Activated CD4-positive, alpha-beta T cell treated with anti-CD3 and anti-CD28 coated beads for 4 hours (primary cell): ENCODE measurements at places on chromosomes 7 and 10.
A peak's percentile ranks its signal among the peaks of the same experiment; 100 is the strongest.

GRCh38 chr10:84424731-84425167 lies 96.4 kb downstream of the CCSER2 start:
- no peak for DNase-seq

DNA sequence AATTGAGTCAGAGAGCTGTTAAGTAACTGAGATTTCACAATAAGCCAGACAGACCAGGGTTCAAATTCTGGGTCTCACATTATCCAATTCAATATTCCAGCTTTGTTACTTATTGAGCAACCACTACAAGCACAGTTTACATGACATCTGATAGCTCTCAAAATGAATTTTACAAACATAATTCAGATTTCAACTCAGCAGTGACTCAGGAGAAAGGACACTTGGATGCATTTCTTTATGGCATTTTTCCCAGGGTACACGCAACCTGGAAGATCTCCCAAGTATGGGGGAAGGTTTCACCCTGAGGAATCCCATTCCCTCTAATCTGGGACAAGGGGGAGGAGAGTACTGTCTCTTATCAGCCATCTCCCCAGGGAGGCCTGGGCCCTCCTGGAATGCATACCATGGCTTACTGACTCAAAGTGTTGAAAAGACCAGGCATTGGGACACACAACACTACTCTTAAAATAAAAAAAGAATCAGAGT lies 102.4 kb downstream of the CFTR start:
- no peak for DNase-seq

DNA sequence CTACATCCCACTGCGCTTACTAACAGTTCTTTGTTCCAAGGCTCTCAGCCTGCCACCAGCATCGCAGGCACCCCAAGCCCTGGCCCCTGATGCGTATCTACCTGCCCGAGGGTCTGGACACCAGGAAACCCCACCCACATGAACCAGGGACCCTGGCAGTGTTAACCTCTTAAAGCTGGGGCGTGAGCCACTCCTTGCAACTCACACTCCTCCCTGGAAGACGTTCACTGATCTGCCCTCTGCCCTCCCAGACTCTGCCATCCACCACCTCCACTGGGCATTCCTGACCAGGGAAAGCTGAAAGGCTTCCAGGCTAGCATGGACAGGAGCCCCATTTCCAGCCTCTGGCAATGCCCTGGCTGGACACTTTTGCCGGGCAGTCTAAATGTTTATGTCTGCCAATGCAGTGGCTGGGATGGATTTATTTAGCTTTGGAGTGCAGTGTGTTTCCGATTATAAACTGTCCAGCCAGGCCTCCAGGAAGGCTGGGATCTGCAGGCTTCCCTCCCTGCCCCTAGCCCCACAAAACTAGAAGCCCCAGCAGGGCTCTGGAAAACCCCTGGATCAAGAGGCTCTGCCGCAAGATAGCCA lies 117.5 kb downstream of the NEURL1 start:
- no peak for DNase-seq

DNA sequence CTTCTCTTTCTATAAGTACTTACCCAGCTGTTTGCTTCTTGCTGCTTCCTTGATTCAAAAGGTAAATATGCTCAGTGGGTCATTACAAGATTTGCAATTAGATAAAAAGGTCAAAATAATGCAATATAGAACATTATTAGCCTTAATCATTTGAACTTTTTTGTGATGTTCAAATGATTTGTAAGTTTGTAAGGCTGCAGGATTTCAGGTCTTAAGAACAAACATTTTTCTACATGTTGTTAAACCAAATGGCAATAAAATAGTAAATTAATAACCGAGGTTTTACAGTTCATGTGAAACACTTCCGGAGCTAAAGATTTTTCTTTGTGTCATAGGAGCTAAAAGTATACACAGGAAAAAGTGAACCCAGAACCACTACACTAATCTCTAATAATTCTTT lies 16.2 kb upstream of the SCIN start:
- DNase-seq: no peak

DNA sequence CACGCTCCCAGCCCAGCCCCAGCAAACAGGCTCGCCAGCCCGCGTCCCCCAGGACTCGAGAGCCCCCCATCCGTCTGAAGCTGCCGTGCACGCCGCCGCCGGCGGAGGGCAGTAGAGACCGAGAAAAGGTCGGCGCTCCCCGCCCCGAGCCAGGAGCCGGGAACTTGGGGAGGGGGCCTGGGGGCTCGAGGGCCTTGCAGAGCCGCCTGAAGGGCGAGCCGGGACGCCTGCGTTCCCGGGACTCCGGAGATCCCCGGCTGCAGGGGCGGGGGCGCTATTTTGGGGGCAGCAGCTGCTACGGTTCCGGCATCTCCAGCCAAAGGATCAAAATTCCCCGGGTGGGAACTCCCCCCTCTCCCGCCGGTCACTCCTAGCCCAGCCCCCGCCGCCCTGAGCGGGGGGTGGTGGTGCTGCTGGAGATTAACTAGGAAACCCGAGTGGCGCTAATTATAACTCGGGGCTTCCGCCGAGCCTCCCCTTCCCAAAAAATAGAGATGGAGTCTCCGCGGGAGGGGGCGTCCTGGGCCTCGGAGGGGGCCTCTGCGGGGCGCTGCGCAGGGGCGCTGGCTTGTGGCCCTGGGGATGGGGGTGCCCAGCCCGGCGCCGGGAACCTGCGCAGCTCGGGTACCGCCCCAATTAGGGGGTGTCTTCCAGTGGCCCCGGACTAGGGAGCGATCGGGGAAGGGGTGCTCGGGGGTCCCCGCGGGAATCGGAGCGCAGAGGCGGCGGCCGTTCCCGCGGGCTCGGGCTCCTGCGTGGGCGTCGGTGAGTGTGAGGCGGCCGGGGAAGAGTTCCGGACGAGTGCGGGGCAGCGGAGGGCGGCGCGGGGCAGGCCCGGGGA lies 608 bp downstream of the ACHE start:
- DNase-seq: peak; percentile 44

- DNase-seq: no peak
Measured at GRCh38 chr7:139682136-139683013, 95.4 kb downstream of the HIPK2 start.

DNA sequence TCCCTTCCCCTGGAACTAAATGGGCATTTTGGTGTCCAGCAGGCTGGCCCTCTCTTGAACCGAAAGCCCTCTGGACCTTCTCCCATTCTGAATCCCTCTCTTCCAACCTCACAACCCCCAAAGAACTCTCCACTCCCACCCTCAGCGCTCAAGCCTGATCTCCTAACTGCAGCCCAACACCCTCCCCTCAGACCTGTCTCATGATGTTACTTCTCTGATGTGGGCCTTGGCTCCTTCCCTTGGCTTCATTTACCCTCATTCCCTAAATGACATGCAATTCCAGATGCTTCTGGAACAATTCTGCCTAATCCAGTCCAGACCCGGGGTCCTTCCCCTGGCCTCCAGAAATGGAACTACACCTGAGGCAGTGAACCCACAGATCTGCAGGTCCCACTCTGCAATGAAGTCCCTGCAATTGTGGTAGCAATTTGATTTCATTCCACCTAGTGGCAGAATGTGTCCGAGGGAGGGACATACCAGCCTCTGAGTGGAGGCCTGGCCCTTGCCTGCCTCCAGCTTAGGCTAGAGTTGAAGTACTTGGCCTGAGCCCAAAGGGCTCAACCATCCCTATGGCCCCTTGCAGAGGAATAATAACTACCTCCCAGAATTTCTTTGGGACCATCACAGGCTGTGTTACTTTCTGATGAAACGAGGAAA lies 4.1 kb upstream of the CEP41 start:
- DNase-seq: no peak

GRCh38 chr7:22642454-22642853 lies 84.5 kb upstream of the IL6 start:
- no peak for DNase-seq

- DNase-seq: no peak
Measured at GRCh38 chr7:69691734-69692133, 93.5 kb downstream of the AUTS2 start.

DNA sequence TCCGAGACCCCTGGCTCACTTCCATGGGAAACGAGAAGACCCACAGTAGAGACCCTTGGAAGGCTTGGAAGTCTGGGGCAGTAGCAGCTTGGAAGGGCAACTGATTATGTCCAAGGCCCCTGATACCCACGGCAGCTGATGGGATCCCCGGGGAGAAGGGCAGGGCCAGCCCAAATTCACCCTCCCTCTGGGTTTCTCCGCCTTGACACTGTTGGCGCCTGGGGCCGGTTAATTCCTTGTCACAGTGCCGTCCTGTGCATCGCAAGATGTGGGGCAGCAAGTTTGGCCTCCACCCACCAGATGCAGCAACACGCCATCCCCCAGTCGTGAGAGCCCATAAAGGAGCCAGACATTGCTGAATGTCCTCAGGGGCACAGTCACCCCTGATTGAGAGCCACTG lies 89.2 kb downstream of the RGS10 start:
- DNase-seq: no peak

DNA sequence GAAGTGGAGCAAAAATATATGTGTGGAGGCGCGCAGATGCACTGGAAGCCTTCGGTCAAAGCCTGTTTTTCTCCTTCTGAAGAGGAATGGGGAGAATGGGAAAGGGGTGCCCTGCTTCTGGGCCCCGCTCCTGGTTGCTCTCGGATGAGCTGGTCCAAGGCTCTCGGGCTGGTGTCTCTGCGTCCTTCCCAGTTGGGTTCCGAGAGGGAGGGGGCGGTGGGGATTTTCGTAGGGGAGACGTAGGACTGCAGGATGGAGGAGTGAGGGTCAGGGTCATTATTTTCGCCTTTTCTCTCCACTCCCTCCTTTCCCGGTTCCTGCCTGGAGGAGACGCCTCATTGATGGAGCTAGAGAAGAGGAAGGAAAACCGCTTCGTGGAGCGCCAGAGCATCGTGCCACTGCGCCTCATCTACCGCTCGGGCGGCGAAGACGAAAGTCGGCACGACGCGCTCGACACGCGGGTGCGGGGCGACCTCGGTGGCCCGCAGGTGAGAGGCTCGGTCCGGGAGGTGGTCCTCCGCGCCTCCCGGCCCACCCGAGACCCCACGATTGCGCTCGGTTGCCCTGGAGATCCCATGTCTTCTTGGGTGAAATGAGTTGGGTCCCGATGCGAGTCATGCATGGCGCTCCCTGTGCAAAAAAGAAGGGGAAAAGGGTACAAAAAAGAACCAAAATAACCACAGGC lies 790 bp downstream of the ADAM22 start:
- no peak for DNase-seq

GRCh38 chr7:36088966-36089365 lies 64.1 kb upstream of the EEPD1 start:
- DNase-seq: no peak

DNA sequence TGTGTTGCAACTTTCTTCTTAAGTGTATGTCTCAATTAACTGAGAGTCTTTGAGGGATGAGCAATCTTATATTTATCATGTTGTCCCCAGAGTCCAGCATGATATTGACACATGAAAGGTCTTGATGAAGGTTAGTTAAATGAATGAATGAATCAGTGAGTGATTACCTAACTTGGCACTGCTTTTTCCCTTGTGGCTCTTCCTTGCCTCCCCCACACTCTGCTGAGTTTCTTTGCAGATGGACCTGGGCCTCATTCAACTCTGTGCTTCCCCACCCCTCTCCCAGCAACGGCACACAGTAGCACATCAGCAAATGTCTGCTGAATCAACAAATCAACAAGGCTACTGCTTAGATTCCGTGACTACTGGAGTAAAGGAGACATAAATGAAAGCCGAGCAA lies 235.1 kb upstream of the CXCL12 start:
- no peak for DNase-seq

GRCh38 chr10:33223326-33224000 lies 111.0 kb downstream of the NRP1 start:
- DNase-seq: no peak

DNA sequence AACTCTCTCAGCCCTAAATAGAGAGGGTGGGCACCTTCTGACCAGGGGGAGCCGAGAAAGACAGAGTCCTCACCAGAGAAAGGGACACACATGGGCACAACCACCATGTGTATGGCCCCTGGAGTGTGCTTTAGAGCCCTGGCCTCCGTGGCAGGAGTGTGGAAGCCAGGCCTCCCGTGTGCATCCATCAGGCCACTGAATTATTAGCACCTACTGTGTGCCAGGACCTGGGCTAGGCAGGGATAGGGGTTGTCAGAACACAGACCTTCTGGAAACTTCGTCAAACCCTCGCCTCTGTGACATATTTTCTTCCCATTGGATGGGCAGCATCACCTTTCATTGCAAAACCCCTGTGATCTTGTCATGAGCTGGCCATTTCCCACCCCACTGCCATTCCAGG lies 78.5 kb downstream of the ZMIZ1 start:
- no peak for DNase-seq

DNA sequence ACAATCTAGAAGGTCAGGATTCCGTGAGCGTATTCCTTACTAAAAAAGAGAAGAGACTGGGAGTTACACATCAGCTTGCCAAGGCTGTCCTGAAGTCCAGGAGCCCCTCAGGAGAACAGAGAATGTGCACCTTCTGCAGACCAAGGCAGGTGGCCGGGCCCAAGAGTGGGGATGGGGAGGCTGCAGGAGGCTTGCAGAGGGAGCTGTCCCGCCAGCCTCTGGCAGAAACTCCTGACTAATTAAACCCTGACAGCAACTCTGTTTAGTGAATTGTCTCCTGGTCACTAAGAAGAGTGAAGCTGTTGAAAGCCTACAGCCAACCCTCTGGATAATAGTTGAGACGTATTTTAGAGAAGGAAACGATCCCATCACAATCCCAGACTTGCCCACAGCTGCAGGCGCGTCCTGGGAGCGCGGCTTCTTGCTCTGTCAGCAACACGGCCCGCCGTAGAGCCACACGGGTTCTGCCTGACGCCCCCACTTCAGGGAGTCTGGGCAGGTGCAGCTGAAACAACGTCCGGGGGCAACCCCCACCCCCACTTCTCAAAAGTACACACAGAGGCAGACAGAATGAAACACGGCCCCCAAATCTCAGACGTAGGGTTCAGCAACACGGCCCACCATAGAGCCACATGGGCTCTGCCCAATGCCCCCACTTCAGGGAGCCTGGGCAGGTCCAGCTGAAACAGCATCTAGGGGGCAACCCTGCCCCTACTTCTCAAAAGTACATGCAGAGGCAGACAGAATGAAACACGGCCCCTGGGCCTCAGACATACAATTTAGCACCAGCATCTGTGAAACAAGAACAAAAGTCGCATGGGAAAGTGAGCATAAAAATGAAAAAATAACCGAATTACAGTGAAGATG lies 45.2 kb downstream of the DIP2C start:
- DNase-seq: no peak
